ENCODE measurements at places on chromosomes 12 and 14. TPM values are rescaled to one million over a fixed set of nuclear protein-coding genes. Genes with fewer than 3 reads are reported as not detected.

GRCh38 chr14:100027771-100028490, 37.3 kb upstream of the EVL start:
- no peak for DNase-seq

- no peak for DNase-seq
Observed at GRCh38 chr12:2732290-2732689, 62.5 kb upstream of the FKBP4 start.

- DNase-seq: no peak
Observed at GRCh38 chr14:89420502-89420901, 3.5 kb upstream of the FOXN3 start.

DNA sequence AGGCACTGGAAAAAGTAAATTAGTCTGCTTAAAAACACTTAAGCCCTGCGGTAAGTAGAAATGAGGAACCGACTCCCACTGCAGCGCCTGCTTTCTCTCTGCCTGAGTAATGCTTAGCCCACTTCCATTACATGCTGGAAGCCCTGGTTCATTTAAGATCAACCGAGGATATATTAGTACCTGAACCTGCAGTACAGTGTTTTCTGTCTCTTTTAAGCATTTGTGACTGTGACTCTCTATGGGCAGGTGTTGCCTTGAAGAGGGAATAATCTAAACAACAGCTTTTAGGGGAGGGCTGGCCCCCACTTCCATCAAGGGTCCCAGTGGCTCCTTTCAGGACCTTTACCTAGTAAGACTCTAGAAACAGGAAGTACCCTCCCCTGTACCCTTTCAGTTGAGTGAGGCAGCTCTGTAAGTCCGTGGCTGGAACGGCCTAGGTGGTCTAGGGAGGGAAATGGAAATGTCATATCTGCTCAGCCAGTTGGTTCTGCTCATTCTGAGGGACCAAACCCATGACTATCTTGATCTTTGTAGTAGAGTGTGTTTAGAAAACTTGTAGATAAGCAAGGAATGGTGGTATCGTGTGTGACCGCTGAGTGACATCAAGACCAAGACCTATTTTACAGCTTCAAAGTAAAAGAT, 56.2 kb downstream of the FNTB start:
- DNase-seq: no peak

GRCh38 chr14:69614592-69614991, 3.2 kb downstream of the SUSD6 start:
- no peak for DNase-seq

DNA sequence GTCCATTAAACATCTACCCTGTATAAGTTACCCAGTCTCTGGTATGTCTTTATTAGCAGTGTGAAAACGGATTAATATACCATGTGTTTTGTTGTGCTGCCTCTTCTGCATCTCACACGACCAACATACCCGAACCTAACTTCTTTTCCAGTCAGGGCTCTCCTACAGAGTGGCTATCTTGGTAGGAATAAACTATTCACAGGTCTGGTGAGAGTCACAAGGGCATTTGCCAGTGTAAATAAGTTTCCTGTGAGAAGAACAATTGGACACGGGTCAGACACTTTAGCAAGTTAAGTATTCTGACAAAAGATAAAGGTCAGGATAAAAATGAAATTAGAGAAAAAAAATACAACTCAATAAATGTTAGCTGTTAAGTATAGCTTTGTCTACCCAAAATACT, 60.9 kb downstream of the MYF5 start:
- no peak for DNase-seq

DNA sequence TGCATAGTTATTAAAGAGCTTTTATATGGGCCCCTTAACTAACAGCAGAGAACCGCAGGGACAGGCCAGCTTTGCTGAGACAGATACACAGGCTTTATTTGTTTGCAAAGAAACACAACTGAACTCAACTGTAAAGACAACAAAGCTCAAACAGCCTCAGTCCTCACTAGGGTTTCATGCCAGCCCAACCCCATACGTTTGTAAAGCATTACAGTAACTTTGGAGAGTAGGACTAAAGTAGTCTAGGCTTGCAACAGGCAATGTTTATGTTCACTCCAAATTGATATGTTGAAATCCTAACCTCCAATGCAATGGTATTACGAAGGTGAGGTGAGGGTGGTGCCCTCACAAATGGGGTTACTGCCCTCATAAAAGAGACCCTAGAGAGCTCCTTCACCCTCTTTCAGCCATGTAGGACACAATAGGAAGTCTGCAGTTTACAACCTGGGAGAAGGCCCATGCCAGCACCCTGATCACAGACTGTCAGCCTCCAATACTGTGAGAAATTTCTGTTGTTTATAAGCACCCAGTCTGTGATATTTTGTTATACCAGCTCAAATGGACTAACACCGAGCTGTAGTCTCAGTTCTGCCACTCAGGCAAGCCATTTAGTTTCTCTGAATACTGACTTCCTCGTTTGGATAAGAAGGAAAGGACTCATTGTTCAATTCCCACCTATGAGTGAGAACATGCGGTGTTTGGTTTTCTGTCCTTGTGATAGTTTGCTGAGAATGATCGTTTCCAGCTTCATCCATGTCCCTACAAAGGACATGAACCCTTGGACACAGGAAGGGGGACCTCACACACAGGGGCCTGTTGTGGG, 35.2 kb downstream of the PPM1H start:
- no peak for DNase-seq

GPD1 gene
- 0.27 TPM for total RNA-seq

ITGB7 gene
- total RNA-seq: not detected

PZP gene
- total RNA-seq: not detected

RIMBP2 gene
- total RNA-seq: not detected

RFLNA gene
- not detected for total RNA-seq

ADCY6 gene
- 15.6 TPM for total RNA-seq
